ENCODE measurements at places on chromosomes 4 and X.

GRCh38 chrX:40154853-40155588 is 57.3 kb upstream of the BCOR start:
- DNase-seq, result no peak

DNA sequence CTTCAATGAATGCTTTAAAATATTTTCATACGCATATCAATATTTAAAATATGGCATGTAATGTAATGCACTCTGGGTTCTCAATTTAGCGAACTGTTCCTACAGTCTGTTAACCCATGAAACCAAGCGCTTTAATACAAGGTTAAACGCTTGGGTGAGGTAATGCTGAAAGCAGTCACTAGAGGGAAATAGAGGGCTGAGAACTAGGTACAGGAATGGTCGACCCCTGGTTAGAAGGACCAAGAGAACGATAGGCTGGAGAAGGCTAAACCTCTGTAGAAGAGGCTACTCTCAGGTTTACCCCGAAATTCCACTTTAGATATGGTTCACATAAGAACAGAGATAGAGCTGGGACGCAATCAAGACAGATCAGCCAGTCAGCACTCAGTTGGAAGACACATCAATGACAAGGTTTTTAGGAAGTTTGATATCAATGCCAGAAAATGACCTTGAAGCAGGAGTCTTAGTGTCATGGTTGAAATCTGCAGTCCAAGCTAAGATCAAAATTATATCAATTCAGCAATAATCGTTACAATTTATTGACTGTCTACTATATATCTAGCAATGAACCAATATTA is 26.9 kb downstream of the ARSJ start:
- peak; percentile 15 for DNase-seq

DNA sequence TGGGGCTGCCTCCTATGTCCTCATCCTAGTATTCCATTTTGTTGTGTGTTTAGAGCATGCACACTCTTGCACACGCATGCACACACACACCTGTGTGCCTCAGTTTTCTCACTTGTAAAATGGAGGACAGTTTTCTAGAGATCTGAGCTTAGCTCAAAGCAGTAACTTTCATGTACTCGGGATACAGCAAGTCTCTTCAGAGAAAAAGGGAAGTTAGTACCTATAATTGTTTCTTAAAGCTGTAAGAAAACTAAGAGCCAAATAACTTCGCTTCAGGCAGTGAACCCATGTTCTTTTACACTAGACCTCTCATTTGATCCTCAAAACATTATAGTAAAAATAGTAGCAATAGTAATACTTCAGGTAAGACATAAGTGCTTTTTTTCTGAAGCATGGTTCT is 49.6 kb downstream of the KIT start:
- DNase-seq, result no peak

GRCh38 chr4:7066493-7066892 is 1.4 kb downstream of the GRPEL1 start:
- no peak for DNase-seq

DNA sequence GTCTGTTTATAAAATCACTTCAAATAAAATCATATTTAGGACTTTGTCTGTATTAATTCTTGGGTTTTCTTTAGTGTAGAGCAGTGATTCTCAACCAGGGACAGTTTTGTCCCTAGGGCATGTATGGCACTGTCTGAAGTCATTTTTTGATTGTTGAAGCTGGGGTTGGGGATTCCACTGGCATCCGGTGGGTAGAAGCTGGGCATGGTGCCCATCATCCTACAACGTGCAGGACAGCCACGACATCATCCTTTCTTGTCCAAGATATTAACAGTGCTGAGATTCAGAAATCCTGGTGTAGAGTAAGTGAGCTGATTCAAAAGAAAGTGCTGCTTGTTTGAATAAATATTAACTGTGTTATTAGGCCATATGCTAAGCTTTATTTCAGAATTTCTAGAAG is 28.6 kb downstream of the DCLK2 start:
- no peak for DNase-seq

- no peak for DNase-seq
Measured at GRCh38 chr4:82851885-82852750, 38.8 kb downstream of the SEC31A start.

DNA sequence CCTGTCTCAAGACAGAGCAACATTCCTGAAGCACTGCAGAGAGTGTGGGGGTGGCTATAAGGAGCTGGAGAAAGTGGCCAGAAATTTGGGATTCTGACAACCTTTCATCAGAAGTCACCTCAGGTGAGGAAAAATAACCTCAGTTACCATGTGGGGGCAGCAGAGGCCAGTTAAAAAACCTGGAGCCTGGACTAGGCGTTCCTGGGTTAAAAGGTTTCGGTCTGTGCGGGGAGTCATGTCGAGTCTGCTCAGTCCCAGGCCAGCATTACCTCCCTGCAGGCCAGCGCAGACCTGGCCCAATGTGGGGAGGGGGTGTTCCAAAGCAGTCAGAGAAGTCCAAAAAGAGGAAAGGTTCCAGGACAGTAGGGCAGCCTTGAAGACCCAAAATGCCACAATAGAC is 10.9 kb upstream of the NALF2 start:
- peak; percentile 7 for DNase-seq

DNA sequence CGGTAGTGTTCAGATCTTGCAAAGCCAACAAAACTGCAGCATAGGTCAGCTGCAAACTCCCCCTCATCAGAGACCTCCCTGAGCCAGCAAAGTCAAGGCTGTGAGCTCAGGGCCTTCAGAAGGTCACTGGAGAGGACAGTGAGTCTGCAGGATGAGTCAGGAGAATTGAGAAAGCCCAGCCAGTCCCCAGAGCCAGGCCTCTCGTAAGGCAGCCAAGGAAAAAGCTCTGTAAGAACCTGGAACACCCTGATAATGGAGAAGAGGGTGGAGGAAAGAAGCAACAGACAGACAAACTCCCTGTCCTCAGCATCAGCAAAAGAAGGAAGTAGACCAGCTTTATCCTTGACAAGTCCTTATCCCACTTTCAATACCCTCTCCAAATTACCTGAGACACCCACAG is 33.0 kb downstream of the GRIA3 start:
- no peak for DNase-seq

- DNase-seq, result no peak
Measured at GRCh38 chrX:78944351-78944750, 840 bp upstream of the P2RY10 start.
